HT1080 (cell line): ENCODE measurements at places on chromosomes 6 and 20. TPM values are rescaled to one million over a fixed set of nuclear protein-coding genes. Genes with fewer than 3 reads are reported as not detected.

The MTFR2 gene
- 3.9 and 4.0 TPM in 2 replicates for total RNA-seq

The IPCEF1 gene
- not detected in 2 replicates for total RNA-seq

The ANKRD66 gene
- total RNA-seq: not detected in 2 replicates

The DLK2 gene
- 3.8 and 4.2 TPM in 2 replicates for total RNA-seq

The POM121L2 gene
- not detected in 2 replicates for total RNA-seq

The GPR6 gene
- not detected in 2 replicates for total RNA-seq

The SOX18 gene
- 0.11 and 0.57 TPM in 2 replicates for total RNA-seq

The FAM209B gene
- not detected in 2 replicates for total RNA-seq

The SFTA2 gene
- not detected in 2 replicates for total RNA-seq

The INSM1 gene
- not detected in 2 replicates for total RNA-seq

The GTSF1L gene
- not detected in 2 replicates for total RNA-seq

The EYS gene
- total RNA-seq: 0.20 and 0.87 TPM in 2 replicates

The SIRPD gene
- not detected in 2 replicates for total RNA-seq
